ENCODE measurements at places on chromosomes 7 and 10. TPM values are rescaled to one million over a fixed set of nuclear protein-coding genes. Genes with fewer than 3 reads are reported as not detected.

Gene CPEB3
- total RNA-seq: 2.0 TPM

Gene C10orf143
- total RNA-seq: 1.1 TPM

Gene CPA5
- total RNA-seq: 6.3 TPM

Gene CLCN1
- total RNA-seq: 1.1 TPM

Gene PRRT4
- total RNA-seq: 7.8 TPM

Gene IFIT5
- 12.2 TPM for total RNA-seq

Gene WDR86
- 3.4 TPM for total RNA-seq

Gene UPK3B
- 0.53 TPM for total RNA-seq

Gene FAM25A
- total RNA-seq: not detected

Gene ZNF804B
- total RNA-seq: under 0.01 TPM

Gene TMEM225B
- total RNA-seq: 0.89 TPM

Gene COL17A1
- 0.09 TPM for total RNA-seq

Gene TAF3
- total RNA-seq: 2.0 TPM

Gene ANKRD16
- 6.0 TPM for total RNA-seq

Gene UBE2D1
- 7.0 TPM for total RNA-seq

Gene CC2D2B
- 0.58 TPM for total RNA-seq

Gene SFXN3
- 27.8 TPM for total RNA-seq

Gene NUTM2E
- total RNA-seq: 0.35 TPM

Gene NYAP1
- 1.6 TPM for total RNA-seq

Gene FAM25G
- not detected for total RNA-seq

Gene TRIM74
- total RNA-seq: 0.49 TPM

Gene ZNF735
- total RNA-seq: not detected

Gene TAS2R3
- total RNA-seq: 1.5 TPM

Gene ORAI2
- 7.0 TPM for total RNA-seq

Gene LARP4B
- total RNA-seq: 35.8 TPM

Gene PRF1
- total RNA-seq: 0.53 TPM

Gene LIPN
- total RNA-seq: not detected

Gene TEX47
- total RNA-seq: not detected

Gene GPER1
- 9.6 TPM for total RNA-seq

Gene C10orf67
- total RNA-seq: 0.04 TPM

Gene CAV1
- total RNA-seq: 174 TPM

Gene CCL24
- 0.13 TPM for total RNA-seq

Gene PDLIM1
- 6.1 TPM for total RNA-seq

Gene TMEM229A
- not detected for total RNA-seq

Gene FGL2
- total RNA-seq: 21.7 TPM

Gene VPS37D
- 4.5 TPM for total RNA-seq

Gene TSPAN14
- 15.8 TPM for total RNA-seq

Gene OR2A12
- total RNA-seq: not detected
